ENCODE measurements at places on chromosomes 6 and 20.
A peak's percentile ranks its signal among the peaks of the same experiment; 100 is the strongest.

DNA sequence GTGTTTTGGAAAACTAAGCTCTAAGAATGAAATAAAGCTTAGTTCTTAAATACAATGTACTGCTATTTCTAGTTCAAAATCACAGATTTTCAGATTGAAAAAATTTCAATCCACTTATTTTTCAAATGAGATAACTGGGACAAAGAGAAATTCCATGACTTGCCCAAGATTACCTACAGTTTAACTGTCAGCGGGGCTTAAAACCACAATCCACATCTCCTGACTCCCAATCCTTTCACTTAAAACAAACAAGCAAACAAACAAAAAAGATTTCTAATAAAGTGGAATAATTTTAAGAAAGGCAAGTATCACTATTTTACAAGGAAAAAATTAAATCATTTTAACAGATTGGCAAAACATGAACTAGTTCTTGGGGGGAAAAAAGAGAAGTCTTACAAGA lies 4.2 kb downstream of the PHIP start:
- DNase-seq: no peak

- DNase-seq: no peak
Measured at GRCh38 chr6:712805-713204, 19.9 kb upstream of the EXOC2 start.

- DNase-seq: no peak
Measured at GRCh38 chr6:110341663-110342596, 16.2 kb downstream of the METTL24 start.

GRCh38 chr6:135046912-135047311 lies 7.7 kb downstream of the HBS1L start:
- no peak for DNase-seq

DNA sequence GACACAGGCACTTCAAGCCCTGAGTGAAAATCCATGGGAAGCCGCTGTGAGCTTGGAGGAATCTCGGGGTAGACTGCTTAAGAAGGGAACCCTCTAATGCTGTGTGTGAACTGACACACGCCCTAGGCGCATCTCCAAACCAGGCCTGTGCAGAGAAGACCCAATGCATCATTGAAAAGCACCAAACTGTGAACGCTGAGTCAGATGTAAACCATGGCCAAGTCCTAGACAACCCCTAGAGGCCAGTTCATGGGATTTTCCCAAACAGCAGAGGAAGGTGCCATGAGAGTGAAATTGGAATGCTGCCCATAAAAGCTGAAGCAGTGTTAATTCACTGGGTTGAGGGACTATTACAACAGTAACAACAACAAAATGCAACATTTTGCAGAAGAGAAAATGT lies 296.5 kb downstream of the SMOC2 start:
- no peak for DNase-seq

GRCh38 chr20:35111141-35111888 lies 18.7 kb upstream of the TRPC4AP start:
- DNase-seq: no peak

- DNase-seq: no peak
Measured at GRCh38 chr6:62528894-62529526, 243.0 kb upstream of the KHDRBS2 start.

DNA sequence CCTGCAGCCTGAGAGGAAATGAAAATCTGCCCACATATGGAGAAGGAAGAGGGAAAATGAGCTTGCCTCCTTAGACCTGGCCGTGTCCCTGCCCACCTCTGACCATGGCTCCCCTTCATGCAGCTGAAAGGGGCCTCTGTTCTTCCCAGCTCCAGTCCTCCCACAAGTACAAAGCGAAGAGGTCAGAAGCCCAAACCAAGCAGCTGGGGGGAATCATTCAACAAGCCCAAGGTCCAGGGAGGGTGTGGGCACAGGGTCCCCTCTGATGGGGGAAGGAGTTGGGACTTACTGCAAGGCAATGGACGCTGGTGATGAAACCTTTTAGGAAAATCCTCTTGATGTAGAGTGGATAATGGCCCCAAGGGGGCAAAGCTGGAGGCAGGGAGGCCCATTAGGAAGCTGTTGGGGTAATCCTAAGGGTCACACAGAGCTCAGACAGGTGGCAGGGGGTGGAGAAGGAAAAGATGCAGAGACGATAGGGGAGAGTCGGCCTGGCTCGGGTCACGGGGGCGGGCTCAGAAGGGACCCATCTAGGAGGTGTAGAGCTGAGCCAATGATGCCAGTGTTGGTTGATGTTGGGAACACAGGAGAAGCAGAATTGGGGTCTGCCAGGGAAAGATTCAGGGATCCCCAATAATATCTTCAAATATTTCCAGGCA lies 16.1 kb upstream of the GRM4 start:
- no peak for DNase-seq

DNA sequence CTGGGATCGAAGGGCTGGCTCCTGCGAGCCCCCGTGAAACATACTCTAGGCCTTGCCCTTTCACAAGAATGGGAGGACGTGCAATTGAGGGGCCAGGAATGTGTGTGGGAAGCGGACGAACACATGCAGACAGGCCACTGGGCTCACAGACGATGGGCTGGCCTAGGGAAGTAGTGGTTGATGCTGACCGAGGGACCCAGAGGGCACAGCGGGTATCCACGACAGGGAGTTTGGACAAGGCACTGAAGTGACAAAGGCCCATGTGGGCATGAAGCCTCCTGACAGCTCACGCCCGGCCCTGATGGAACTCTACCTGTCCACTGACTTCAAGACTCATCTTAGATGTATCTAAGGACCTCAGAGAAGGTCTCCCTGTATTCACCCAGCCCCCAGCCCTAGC lies 52.2 kb downstream of the MYH7B start:
- DNase-seq: no peak

- DNase-seq: no peak
Measured at GRCh38 chr6:84332139-84333034, 104.9 kb upstream of the CEP162 start.

DNA sequence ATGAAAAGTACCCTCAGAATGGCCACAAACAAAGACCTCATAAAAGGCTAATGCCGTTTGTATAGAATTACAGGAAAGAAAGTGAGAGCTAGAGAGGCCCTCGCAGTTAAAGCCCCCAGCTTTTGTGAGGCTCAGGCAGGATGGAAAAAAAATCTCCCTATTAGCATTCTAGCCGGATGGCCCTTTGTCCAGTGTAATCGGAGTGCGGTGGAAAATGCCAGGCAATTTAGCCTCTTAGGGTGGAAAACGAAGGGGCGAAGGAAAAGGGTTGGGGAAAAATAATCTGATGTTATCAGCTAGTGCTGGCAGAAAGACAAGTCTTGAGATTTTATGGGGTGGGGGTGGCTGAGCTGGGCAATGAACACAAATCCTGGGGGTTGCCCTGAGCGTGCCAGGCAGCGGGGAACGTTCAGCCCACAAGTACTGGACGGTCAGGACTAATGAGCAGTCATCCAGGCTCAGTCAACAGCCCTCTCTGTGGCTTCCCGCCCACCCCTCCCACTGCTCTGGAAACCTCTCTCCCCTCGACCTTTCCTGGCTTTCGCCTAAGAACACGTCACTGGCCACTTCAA lies 92.4 kb downstream of the PSMG4 start:
- no peak for DNase-seq

DNA sequence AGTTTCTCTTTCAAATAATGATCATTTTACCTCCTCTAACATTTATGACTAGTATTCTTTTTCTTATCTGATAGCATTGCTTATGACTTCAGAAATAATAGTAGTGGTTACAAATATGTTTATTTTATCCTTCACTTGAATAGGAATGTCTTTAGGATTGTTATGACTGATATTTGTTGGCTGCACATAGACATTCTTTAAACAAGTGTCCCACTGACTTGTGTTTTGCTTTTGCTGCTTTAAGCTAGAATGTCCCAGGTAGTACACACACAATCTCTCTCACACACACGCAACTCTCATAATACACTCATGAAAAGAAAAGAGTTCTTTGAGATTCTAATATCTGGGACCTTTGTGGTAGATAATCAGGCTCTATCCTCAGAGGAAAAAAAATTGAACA lies 21.6 kb downstream of the KIAA1586 start:
- no peak for DNase-seq

DNA sequence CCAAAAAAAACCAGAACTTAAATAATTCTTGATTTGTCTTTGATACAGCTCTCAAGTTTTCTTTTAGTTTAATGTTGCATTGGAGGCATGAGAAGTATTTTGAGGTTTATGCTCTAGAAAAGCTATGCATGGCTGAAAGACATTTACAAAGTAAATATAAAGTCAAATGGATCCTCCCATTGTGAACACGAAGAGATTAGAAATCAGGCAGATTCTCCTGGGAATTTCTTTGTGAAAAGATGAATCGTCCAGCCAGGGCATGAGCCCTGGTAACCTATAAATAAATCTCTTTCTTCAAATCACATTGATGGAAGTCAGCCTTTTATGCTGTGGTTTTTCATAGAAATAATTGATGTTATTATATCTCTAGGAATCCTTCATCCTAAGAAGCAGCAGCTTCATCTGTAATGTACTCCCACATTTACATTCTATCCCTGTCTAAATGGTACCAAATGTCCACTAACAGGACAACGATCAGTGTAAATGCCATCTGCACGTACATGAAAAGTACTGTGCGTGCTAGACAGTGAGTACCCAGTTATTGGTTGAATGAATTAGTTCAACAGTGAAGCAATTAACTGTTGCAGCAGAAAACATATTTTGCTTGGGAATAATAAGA lies 143.6 kb downstream of the ALDH8A1 start:
- DNase-seq: no peak

- DNase-seq: peak; percentile 82
Measured at GRCh38 chr20:62386383-62387218, at the start of gene RPS21. TSS of gene RPS21 (plus strand) at chr20:62387103. CDS start at chr20:62387339, 236 bp downstream.

DNA sequence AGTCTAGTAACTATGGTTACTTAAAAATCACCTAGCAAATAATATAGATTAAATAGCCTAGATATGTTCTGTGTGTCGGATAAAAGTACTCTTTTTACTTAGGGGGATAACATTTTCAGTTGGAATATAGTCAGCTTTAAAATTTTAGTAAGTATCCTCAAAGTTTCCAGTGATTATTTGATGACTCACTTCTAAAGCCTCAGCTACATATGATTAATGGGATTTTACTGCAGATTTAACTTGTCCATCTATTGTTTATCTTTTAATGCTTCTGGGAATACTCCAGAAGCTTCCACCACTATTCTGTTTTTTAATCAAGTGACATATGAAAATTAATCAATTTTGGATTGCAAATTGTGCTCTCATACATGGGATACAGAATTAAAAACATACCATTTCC lies 8.7 kb upstream of the TENT5A start:
- DNase-seq: no peak

DNA sequence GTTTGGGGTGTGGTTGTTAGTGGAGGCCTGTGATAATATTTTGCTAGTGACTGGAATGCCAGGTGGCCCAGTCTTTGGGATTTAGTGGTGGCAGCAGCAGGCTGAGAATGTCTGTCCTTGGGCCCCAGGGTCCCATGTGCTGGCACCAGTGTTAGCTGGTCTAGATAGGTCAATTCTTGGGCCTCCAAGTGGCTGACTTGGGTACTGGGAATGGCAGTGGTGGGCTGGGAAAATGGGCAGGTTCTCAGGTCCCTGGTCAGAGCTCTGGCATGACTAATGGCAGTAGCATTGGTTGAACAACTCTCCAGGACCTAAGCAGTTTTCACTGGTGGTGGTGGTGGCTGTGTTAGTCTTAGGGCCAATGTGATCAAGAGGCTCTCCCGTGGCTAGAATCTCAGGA lies 50.3 kb downstream of the OLIG3 start:
- DNase-seq: no peak

DNA sequence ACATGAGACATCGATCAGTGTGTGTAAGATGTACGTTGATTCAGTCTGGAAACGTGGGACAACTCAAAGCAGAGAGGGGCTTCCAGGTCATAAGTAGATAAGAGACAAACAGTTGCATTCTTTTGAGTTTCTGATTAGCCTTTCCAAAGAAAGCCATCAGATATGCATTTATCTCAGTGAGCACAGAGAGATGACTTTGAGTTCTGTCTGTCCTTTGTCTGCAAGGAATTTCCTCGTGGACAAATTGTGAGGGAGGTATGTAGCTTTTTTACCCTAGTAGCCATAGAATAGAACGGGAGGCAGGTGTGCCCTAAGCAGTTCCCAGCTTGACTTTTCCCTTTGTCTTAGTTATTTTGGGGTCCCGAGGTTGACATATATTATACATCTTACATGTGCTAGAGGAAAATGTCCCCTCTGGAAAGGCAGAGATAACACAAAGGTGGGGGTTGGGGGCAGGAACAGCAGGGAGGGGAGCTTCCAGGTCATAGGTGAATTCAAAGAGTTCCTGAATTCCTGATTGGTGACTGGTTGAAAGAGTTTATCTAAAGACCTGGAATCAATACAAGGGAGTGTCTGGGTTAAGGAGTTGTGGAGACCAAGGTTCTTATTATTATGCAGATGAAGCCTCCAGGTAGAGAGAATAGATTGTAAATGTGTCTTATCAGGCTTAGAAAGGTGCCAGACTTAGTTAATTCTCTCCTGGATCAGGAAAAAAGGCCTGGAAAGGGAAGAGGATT lies 237.0 kb downstream of the NFATC2 start:
- no peak for DNase-seq

DNA sequence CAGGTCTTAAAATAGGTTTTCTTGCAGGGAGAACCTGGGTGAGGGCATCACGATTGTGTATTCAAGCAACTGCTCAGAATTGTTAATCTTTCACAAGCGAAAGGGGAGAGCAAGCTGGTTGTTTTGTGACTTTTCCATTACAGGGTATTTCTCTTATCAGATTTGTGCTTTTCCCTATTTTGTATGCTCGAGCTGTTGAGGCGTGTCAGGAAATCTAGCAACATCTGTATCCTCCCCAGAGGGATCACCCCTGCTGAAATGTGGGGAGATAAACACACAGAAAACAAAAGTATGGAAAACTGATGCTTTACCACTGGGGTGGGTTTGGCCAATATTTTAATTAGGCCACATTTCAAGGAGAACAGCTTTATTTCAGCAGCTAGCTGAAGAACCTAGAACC lies 187.0 kb downstream of the DTNBP1 start:
- DNase-seq: no peak
